Stomach (tissue), 19 donors: ENCODE measurements at places on chromosomes 1 and 21. TPM values are rescaled to one million over a fixed set of nuclear protein-coding genes. Genes with fewer than 3 reads are reported as not detected.

ANGPTL7 gene
- total RNA-seq = not detected

OR2L13 gene
- total RNA-seq = not detected

FASLG gene
- not detected for total RNA-seq

RASSF5 gene
- 44.5 TPM for total RNA-seq

CCDC18 gene
- 50.4 TPM for total RNA-seq

CRABP2 gene
- not detected for total RNA-seq

RUNX3 gene
- total RNA-seq = 5.3 TPM

CHIA gene
- 3.9 TPM for total RNA-seq

RSPH1 gene
- total RNA-seq = 8.9 TPM

SPRR2G gene
- not detected for total RNA-seq

CLDN19 gene
- not detected for total RNA-seq

CSMD2 gene
- 0.45 TPM for total RNA-seq

LGR6 gene
- not detected for total RNA-seq

NCF2 gene
- 6.4 TPM for total RNA-seq

PODN gene
- 128 TPM for total RNA-seq

KCNA10 gene
- 0.58 TPM for total RNA-seq

AQP10 gene
- total RNA-seq = not detected

CD2 gene
- 2.9 TPM for total RNA-seq

LCE1D gene
- total RNA-seq = not detected

ZNF593OS gene
- not detected for total RNA-seq

MAEL gene
- total RNA-seq = 0.45 TPM

TGFB2 gene
- total RNA-seq = 12.6 TPM

SELENBP1 gene
- 341 TPM for total RNA-seq

MTARC2 gene
- 83.4 TPM for total RNA-seq

CDA gene
- total RNA-seq = 1.3 TPM

RGS8 gene
- total RNA-seq = not detected

C1QB gene
- total RNA-seq = 57.8 TPM

AGL gene
- total RNA-seq = 107 TPM

TSPEAR gene
- total RNA-seq = not detected

CTH gene
- 5.5 TPM for total RNA-seq

CLK2 gene
- 53.6 TPM for total RNA-seq

ACTN2 gene
- 0.72 TPM for total RNA-seq

OR2L2 gene
- total RNA-seq = not detected

LIX1L gene
- 26.8 TPM for total RNA-seq

AGT gene
- total RNA-seq = not detected

LMX1A gene
- not detected for total RNA-seq

C1orf167 gene
- total RNA-seq = 1.6 TPM

LINGO4 gene
- total RNA-seq = not detected

CLCA4 gene
- total RNA-seq = not detected

KLF17 gene
- total RNA-seq = not detected

PAPPA2 gene
- total RNA-seq = 0.43 TPM

C1orf21 gene
- 10.1 TPM for total RNA-seq

ZC3H12A gene
- total RNA-seq = 8.4 TPM

OVAAL gene
- not detected for total RNA-seq

CRNN gene
- total RNA-seq = not detected

LRRC39 gene
- 2.3 TPM for total RNA-seq
